CD4-positive, CD25-positive, alpha-beta regulatory T cell (primary cell): ENCODE measurements at places on chromosomes 4 and X. TPM values are rescaled to one million over a fixed set of nuclear protein-coding genes. Genes with fewer than 3 reads are reported as not detected.

GRCh38 chr4:98674404-98675173, 16.2 kb upstream of the TSPAN5 start:
- no peaks in the 10 kb centered on the region for H3K27me3 ChIP-seq
- H3K27ac ChIP-seq = no peak overlapping the region
- no peak for DNase-seq
- H3K36me3 ChIP-seq = no peaks in the 10 kb centered on the region

Gene ZAR1
- not detected for polyA plus RNA-seq

Gene FAM184B
- polyA plus RNA-seq = not detected

- no peaks in the 10 kb centered on the region for H3K36me3 ChIP-seq
- no peaks in the 10 kb centered on the region for H3K4me1 ChIP-seq
- H3K4me3 ChIP-seq = no peak overlapping the region
- no peaks in the 10 kb centered on the region for H3K27me3 ChIP-seq
- no peak for DNase-seq
- no peak overlapping the region for H3K27ac ChIP-seq
Measured at GRCh38 chr4:31788676-31789075, 1068.5 kb downstream of the PCDH7 start.

DNA sequence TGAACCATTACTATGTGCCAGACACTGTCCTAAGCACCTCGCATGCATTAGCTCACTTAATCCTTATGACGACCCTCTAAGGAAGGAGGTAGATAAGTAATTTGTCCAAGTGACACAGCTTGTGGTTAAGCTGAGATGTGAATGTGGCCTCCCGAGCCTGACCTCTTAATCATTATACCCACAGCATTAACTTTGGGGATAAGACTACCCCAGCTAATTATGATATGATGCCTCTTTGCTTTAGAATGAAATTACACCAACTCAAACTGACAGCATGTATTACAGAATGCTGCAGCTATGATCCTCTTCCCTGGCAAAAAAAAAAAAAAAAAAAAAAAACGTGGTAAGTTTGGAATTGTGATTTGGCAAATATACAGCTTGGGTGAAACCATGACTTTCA, 53.5 kb downstream of the APBB2 start:
- H3K27me3 ChIP-seq = no peaks in the 10 kb centered on the region
- H3K36me3 ChIP-seq = no peaks in the 10 kb centered on the region
- H3K4me1 ChIP-seq = no peaks in the 10 kb centered on the region
- no peak overlapping the region for H3K27ac ChIP-seq

- H3K4me1 ChIP-seq = no peaks in the 10 kb centered on the region
- no peak for DNase-seq
- H3K36me3 ChIP-seq = no peaks in the 10 kb centered on the region
- H3K27ac ChIP-seq = no peak overlapping the region
Measured at GRCh38 chr4:73576381-73576780, 43.9 kb downstream of the RASSF6 start.

Gene TENM3
- polyA plus RNA-seq = not detected

Gene RBPJ
- polyA plus RNA-seq = 120 TPM

Gene MAGEA2B
- polyA plus RNA-seq = not detected

Gene GPR50
- polyA plus RNA-seq = not detected

DNA sequence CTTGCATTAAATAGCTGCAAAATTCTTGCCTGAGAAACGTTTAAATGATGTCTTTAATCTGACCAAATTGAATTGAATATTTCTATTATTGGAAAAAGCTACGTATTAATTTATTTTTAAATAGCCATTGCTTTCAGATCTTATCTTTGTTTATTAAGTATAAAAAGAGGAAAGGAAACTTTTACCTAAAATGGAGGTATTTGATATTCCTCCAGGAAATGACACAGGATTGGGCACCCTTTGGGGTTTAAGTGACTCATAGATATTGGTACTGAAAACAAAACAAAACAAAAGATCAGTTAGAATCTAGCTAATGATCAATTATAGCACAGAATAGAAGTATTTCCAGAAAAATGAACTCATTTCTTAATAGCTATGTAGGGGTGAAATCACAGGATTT, 34.1 kb downstream of the PLS3 start:
- no peak overlapping the region for H3K4me3 ChIP-seq
- H3K4me1 ChIP-seq = no peaks in the 10 kb centered on the region
- H3K27ac ChIP-seq = no peak overlapping the region

GRCh38 chr4:90580326-90580725, 453.1 kb downstream of the CCSER1 start:
- no peaks in the 10 kb centered on the region for H3K36me3 ChIP-seq
- H3K4me3 ChIP-seq = no peak overlapping the region
- DNase-seq = no peak
- no peaks in the 10 kb centered on the region for H3K27me3 ChIP-seq

GRCh38 chr4:169144061-169144600, 126.6 kb downstream of the SH3RF1 start:
- H3K4me3 ChIP-seq = no peak overlapping the region
- no peak overlapping the region for H3K27ac ChIP-seq
- H3K4me1 ChIP-seq = no peaks in the 10 kb centered on the region
- no peak for DNase-seq

- no peaks in the 10 kb centered on the region for H3K4me1 ChIP-seq
- H3K27ac ChIP-seq = no peak overlapping the region
- H3K36me3 ChIP-seq = no peaks in the 10 kb centered on the region
- no peaks in the 10 kb centered on the region for H3K27me3 ChIP-seq
Measured at GRCh38 chr4:176963121-176963520, 170.4 kb upstream of the VEGFC start.
